Activated CD8-positive, alpha-beta memory T cell treated with anti-CD3 and anti-CD28 coated beads, Interleukin-2, amount 10 ng/mL, durations not matched to agents 7 days and 5 days (primary cell): ENCODE measurements at places on chromosomes 13 and 19. TPM values are rescaled to one million over a fixed set of nuclear protein-coding genes. Genes with fewer than 3 reads are reported as not detected.

- no peaks in the 10 kb centered on the region for H3K36me3 ChIP-seq
- H3K4me3 ChIP-seq = no peak overlapping the region
- no peak overlapping the region for H3K27ac ChIP-seq
- no peak for DNase-seq
- no peaks in the 10 kb centered on the region for H3K4me1 ChIP-seq
These were observed 40.9 kb downstream of the GNG7 start for GRCh38 chr19:2661615-2662014.

DNA sequence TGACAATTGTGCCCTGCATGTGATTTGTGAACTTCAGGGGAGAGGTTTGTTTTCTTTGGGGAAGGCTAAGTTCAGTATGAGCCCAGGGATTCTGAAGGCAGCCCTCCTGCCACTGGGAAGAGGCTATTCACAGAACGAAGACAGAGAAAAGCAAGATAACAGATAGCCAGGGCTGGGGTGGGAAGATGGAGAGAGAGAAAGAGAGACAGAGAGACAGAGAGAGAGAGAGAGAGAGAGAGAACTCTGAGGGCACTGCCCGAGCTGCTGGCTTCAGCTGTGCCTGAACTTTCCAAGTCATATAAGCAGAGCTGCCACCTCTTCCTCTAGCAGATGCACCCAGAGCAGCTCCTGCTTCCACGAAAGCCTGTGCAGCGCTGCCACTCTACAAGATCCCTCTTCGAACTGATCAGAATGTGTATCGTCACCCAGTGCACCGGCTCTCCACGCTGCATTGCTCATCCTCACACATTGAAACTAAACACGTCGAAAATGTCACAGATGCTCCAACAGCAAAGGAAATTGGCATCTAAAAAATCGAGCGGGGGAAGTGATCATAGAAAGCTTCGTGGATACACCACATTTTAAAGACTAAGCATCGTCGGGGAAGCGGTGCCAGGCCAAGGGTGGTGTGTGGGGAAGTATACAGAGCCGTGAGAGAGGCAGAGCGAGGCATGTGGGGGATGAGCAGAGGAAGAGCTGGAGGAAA, 81.8 kb upstream of the SIAH3 start:
- no peak overlapping the region for H3K4me3 ChIP-seq
- peaks cover 17% of the 10 kb centered on the region for H3K27me3 ChIP-seq
- no peak overlapping the region for H3K27ac ChIP-seq
- no peaks in the 10 kb centered on the region for H3K4me1 ChIP-seq

DNA sequence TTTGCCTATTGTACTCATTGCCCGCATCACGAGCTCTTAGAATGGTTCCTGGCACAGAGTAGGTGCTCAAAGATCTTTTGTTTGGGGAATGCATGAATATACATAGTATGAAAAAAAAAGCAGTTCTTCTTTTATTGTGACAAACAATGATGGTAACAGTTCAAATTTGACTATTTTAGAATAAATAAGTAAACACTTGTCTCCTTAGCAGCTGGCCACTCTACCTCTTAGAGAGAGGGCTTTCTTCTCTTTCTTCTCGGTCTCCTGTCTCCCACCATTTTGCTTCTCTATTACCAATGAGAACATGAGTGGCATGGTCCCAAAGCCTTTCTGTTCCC, 639 bp upstream of the SLAIN1 start:
- peaks cover 4% of the 10 kb centered on the region for H3K36me3 ChIP-seq
- no peak for DNase-seq
- H3K27me3 ChIP-seq = peaks cover 13% of the 10 kb centered on the region
- H3K4me3 ChIP-seq = peak overlapping the region; percentile 74
- H3K27ac ChIP-seq = peak overlapping the region; percentile 75

GRCh38 chr13:50635504-50635903, 208.0 kb downstream of the DLEU7 start:
- H3K4me3 ChIP-seq = no peak overlapping the region
- no peaks in the 10 kb centered on the region for H3K4me1 ChIP-seq
- DNase-seq = no peak
- H3K27me3 ChIP-seq = no peaks in the 10 kb centered on the region
- no peak overlapping the region for H3K27ac ChIP-seq

DNA sequence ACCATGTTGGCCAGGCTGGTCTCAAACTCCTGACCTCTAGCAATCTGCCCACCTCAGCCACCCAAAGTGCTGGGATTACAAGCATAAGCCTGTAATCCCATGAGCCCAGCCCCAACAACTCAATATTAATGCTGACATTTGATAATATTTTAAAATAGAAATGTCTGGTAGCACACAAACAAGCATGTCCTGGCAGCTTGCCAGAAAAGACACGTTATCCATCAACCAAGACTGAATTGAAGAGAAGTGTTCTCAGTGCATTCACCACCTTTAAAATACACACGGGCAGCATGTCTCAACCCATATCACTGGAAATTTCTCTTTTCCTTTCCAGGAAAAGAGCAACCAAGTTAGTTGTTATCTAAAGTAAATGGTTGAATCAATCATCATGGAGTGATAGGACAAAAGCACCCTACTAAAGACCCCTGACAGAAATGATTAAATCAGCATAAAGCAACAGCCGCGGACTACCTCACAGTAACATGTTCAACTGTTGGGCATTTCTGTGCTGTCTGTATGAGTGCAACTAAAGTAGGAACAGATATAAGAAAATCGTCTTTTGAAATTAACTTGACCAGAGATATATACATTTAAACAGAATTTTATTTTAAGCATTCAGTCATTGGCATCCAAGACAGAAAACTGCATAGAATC, 25.0 kb downstream of the LHFPL6 start:
- H3K27ac ChIP-seq = no peak overlapping the region
- peaks cover 4% of the 10 kb centered on the region for H3K27me3 ChIP-seq
- no peak overlapping the region for H3K4me3 ChIP-seq
- DNase-seq = no peak
- H3K4me1 ChIP-seq = no peaks in the 10 kb centered on the region
- no peaks in the 10 kb centered on the region for H3K36me3 ChIP-seq

- no peaks in the 10 kb centered on the region for H3K4me1 ChIP-seq
- no peak overlapping the region for H3K27ac ChIP-seq
- H3K27me3 ChIP-seq = peaks cover 40% of the 10 kb centered on the region
- H3K4me3 ChIP-seq = no peak overlapping the region
These were observed 50.0 kb downstream of the TNFSF11 start for GRCh38 chr13:42623916-42624315.

GRCh38 chr19:21848706-21849105, 12.7 kb upstream of the ZNF43 start:
- DNase-seq = no peak
- no peak overlapping the region for H3K27ac ChIP-seq
- peaks cover 72% of the 10 kb centered on the region for H3K36me3 ChIP-seq

- H3K4me3 ChIP-seq = no peak overlapping the region
- no peak for DNase-seq
- no peaks in the 10 kb centered on the region for H3K36me3 ChIP-seq
- no peak overlapping the region for H3K27ac ChIP-seq
- H3K4me1 ChIP-seq = peaks cover 4% of the 10 kb centered on the region
These were observed 129.1 kb downstream of the URI1 start for GRCh38 chr19:30070968-30071632.

DNA sequence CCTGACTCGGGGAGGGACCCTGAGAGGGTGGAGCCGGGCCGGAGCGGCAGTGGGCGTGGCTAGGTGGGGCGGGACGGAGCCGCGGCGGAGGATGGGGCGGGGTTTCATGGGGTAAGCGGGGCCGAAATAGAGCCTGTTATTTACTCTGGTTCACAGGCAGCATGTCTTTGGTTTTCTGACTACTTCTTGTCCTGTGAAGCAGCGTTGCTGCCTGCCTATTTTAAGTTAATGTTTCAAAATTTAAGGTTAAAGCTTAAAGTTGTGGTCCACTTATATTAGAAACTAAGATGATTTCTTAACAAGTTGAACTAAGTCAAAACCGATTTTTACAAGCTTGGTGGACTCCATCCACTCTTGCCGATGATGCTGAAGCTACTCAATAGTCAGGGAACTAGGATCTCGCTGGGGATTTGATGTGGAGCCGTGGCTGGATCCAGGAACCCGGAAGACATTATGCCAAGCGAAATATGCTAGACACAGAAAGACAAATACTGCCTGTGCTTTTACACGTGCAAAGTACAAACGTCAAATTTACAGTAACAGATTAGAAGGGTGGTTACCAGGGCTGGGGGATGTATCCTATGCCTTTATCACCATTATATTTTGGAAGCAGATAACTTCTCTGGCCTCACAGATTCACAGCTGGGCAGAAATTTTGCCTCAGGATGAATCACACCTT, 433 bp upstream of the ZNF616 start:
- peak overlapping the region; percentile 98 for H3K4me3 ChIP-seq
- DNase-seq = no peak
- peaks cover 29% of the 10 kb centered on the region for H3K36me3 ChIP-seq

DNA sequence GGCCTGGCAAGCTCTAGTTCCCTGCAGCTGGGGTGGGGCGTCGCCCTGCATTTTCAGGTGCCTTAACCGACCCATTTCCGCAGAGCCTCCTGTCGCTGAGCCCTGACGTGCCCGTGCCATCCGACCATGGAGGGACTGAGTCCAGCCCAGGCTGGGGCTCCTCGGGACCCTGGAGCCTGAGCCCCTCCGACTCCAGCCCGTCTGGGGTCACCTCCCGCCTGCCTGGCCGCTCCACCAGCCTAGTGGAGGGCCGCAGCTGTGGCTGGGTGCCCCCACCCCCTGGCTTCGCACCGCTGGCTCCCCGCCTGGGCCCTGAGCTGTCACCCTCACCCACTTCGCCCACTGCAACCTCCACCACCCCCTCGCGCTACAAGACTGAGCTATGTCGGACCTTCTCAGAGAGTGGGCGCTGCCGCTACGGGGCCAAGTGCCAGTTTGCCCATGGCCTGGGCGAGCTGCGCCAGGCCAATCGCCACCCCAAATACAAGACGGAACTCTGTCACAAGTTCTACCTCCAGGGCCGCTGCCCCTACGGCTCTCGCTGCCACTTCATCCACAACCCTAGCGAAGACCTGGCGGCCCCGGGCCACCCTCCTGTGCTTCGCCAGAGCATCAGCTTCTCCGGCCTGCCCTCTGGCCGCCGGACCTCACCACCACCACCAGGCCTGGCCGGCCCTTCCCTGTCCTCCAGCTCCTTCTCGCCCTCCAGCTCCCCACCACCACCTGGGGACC, 1.2 kb downstream of the ZFP36 start:
- H3K4me1 ChIP-seq = peaks cover 50% of the 10 kb centered on the region
- peak overlapping the region; percentile 98 for H3K27ac ChIP-seq
- no peaks in the 10 kb centered on the region for H3K27me3 ChIP-seq
- H3K36me3 ChIP-seq = peaks cover 27% of the 10 kb centered on the region
- H3K4me3 ChIP-seq = peak overlapping the region; percentile 84

Gene POSTN
- total RNA-seq = not detected

- DNase-seq = peak; percentile 76
- H3K4me1 ChIP-seq = peaks cover 1% of the 10 kb centered on the region
- no peak overlapping the region for H3K27ac ChIP-seq
- no peaks in the 10 kb centered on the region for H3K27me3 ChIP-seq
These were observed 9.3 kb downstream of the MPND start for GRCh38 chr19:4352701-4353121.

Gene SLITRK6
- total RNA-seq = not detected

Gene HIPK4
- total RNA-seq = not detected

Gene STOML3
- total RNA-seq = not detected

- no peak overlapping the region for H3K4me3 ChIP-seq
- no peak overlapping the region for H3K27ac ChIP-seq
- H3K27me3 ChIP-seq = no peaks in the 10 kb centered on the region
- H3K36me3 ChIP-seq = no peaks in the 10 kb centered on the region
These were observed 27.2 kb downstream of the ADPRHL1 start for GRCh38 chr13:113425941-113426590.

GRCh38 chr13:103876571-103876970, 810.4 kb upstream of the SLC10A2 start:
- no peaks in the 10 kb centered on the region for H3K4me1 ChIP-seq
- no peaks in the 10 kb centered on the region for H3K36me3 ChIP-seq

GRCh38 chr13:27409013-27409412, 15.4 kb upstream of the GTF3A start:
- no peaks in the 10 kb centered on the region for H3K36me3 ChIP-seq
- no peak overlapping the region for H3K27ac ChIP-seq
- H3K27me3 ChIP-seq = peaks cover 51% of the 10 kb centered on the region
- no peak for DNase-seq
- peaks cover 7% of the 10 kb centered on the region for H3K4me1 ChIP-seq

Gene GPC5
- not detected for total RNA-seq

GRCh38 chr13:94682229-94682628, 30.1 kb downstream of the SOX21 start:
- H3K27me3 ChIP-seq = peaks cover 35% of the 10 kb centered on the region
- no peaks in the 10 kb centered on the region for H3K36me3 ChIP-seq
- H3K27ac ChIP-seq = no peak overlapping the region
- no peak for DNase-seq

- peak; percentile 45 for DNase-seq
- peaks cover 27% of the 10 kb centered on the region for H3K4me1 ChIP-seq
- peak overlapping the region; percentile 91 for H3K27ac ChIP-seq
- H3K4me3 ChIP-seq = peak overlapping the region; percentile 55
- peaks cover 68% of the 10 kb centered on the region for H3K36me3 ChIP-seq
These were observed 15.7 kb upstream of the TEX29 start for GRCh38 chr13:111304603-111305289.

DNA sequence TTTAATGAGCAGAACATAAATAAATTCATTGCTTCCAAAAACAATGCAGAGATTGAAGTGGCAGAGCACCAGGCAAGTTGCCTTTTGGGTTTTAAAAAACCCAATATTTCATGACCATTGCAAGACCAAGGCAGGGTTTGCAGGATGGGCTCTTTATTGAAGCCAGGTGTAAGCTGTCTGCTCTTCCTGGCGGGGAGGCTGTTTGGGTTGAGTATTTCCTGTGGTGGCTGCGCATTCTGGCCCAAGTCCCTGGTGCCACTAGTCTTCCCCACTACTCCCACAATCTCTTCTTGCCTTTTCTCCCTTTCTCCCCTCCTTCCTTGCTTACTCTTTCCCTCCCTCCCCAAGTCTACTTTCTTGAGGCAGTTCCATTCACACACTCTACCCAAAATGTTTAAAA, 116.4 kb downstream of the AKAP11 start:
- no peak for DNase-seq
- no peaks in the 10 kb centered on the region for H3K27me3 ChIP-seq
- peaks cover 52% of the 10 kb centered on the region for H3K4me1 ChIP-seq
- no peak overlapping the region for H3K4me3 ChIP-seq
